NCI-H1092 (cell line): ENCODE measurements at places on chromosomes 3 and 15.

DNA sequence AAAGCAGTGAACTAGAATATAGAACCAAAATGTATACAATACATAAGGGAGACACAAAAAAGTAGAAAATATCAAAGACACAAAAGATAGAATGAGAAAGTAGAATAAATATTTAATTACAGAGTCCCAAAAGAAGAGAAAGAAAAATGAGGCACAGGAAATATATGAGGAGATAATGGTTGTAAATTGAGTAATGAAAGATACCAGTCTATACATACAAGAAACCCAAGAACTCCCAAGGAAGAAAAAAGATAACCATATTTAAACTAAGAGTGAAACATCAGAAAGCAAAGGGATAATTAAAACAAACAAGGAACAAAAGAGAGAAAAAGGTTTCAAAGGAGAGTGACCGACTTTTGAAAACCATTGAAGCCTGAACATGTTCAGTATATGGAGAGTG lies 47.3 kb downstream of the CPEB1 start:
- DNase-seq, result no peak

DNA sequence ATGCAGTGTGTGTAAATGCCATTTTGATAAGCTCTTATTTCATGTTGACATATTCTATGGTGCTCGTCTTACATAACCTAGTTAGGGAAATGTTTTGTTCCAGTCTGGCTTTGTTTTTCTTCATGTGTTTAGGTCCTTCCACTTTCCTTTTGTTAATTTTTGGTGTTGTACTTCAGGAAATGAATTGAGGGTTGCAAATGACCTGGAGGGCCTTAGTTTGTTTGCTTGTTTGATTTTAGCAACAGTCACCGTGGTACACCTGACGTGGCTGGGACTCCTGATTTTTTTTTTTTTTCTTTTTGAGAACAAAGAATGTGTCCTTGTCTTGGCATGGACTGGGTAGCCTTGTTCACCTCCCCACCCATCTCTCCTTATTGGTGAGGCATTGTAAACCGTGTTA lies 114.8 kb downstream of the IGF1R start:
- no peak for DNase-seq

DNA sequence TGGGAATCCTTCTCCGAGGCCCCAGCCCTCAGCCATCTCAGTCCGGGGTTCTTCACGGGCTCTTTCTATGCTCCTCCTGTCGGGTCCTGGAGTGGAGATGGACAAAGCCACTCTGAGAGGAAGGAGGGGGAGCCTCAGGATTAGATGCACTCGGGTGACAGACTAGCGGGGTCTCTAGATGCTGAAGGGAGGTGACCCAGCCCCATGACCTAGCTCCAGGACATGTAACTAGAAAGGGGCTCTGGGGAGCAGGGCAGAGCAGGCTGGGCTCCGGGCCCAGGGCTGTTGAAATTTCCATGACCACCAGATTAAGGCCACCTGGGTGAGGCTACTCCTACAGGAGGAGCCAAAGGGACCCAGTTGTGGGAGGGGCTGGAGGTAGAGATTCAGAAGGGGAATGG lies 14.8 kb upstream of the SKIC8 start:
- DNase-seq, result no peak

GRCh38 chr15:70035719-70036077 lies 62.0 kb downstream of the TLE3 start:
- no peak for DNase-seq

DNA sequence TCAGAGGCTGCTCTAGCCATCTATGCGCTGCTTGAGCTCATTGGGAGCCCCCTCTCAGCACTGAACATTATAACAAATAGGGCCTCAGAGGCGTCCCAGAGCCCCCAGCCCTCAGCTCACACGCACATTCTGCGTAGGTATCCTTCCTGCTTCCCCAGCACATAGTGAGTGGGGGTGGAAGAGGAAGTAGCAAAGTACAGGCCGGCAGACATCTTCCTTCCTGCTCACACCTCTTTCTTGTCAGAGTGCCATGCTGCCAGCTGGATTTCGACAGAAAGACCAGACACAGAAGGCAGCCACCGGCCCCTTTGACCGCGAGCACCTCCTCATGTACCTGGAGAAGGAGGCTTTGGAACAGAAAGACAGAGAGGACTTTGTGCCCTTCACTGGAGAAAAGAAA lies 16.6 kb downstream of the TMOD2 start:
- DNase-seq, result no peak

- DNase-seq, result no peak
Observed at GRCh38 chr15:83585601-83586335, 68.2 kb upstream of the ADAMTSL3 start.

DNA sequence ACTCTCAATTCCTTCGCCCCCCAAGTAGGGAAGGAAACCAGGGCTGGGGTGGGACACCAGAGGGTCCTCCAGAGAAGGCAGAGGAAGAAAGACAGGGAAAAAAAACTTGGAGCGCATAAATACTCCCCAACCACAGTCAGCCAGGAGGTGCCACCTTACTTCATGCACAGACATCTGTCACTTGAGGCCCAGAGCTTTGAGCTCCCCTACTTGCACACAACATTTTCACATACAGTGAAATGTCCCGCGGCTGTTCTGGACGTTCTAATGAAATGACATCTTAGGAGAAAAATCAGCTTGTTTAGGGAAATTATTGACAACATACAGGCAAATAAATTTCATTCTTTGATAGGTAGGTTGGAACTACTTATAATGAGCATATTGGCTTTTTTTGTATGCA lies 113.0 kb downstream of the LIPC start:
- no peak for DNase-seq

- no peak for DNase-seq
Observed at GRCh38 chr3:152589644-152590043, 245.3 kb upstream of the P2RY1 start.

DNA sequence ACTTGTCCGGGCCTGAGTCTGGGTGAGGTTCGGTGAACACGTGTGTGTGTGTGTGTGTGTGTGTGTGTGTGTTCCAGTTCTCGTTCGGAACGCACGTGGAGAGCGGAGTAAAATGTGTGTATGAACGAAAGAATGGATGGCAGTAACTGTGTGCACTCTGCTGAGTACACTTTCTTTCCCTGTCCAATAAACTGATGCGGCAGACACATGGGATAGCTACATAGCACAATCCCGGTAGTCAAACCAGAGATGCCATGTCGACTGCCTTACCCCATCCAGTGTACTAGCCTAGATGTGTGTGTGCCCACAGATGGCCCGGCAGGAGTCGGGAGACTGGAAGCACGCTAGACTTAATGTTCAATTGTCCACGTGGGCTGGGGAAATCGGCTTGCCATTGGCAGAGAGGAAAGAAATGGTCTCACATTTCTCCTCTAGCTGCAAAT lies 507 bp upstream of the GOLIM4 start:
- DNase-seq, result peak; percentile 76

DNA sequence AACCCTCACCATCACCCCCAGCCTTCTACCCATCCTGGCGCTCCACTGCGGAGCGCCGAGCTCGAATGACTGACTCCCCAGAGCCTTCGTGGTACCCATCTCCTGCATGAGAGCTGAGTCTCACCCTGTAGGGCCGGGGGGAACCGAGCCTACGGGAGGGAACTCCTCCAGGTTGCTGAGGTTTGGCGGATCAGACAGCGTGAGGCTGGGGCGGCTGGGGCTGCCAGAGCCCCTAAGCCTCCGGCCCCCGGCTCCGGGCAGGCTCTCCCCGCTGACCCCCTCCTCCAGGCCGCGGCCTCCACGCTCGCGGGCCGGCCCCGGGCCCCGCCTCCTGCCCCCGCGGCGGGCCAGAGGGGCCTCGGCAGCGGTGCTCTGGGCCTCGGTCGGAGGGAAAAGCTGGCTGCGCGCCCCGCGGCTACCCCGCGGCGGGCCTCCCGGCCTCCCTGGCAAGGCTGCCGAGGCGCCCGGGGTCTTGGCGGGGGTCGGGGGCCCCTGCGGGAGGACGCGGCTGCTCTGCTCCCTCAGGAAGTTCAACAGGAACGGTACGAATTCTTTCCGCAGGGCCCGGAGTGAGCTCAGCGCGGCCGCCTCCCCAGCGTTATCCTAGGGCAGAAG lies 643 bp downstream of the CDAN1 start:
- no peak for DNase-seq

GRCh38 chr3:105877336-105877910 lies 8.6 kb upstream of the CBLB start:
- DNase-seq, result no peak

DNA sequence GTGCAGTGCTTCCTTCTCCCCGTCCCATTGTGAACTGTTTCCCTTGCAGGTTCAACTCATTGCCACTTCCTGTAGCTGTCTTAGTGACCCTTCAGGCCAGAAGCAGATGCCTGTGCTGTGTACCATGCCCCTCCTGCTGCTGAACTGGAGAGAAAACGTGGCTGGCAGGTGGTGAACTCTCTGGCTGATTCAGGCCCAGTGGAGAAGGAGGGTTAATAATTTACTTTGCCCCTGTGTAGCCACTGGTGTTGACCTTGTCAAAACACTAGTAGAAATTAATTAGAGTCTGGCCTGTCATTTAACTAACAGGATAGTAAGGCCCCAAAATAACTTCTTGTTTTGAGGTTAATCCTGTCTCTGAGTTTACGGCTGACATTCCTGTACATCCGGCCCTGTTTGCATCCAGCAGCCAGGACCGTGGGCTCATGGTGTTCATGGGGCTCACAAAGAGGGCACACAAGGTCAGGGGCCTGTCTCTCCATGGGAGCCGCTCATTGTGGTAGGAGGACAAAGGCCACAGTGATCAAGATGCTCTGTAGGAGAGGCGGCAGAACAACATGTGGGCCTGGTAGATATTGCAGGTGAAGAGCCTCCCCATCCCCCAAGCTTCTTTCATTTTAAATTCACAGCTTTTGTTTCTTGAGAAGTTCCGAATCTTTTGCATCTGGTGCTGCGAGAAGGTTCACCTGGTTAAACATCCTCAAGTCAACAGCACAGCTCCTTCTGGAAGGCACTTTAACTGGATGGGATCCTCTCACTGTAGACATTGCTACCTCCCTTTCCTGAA lies 101.6 kb downstream of the CGNL1 start:
- no peak for DNase-seq
